T-helper 17 cell (primary cell): ENCODE measurements at places on chromosomes 5 and 9.

DNA sequence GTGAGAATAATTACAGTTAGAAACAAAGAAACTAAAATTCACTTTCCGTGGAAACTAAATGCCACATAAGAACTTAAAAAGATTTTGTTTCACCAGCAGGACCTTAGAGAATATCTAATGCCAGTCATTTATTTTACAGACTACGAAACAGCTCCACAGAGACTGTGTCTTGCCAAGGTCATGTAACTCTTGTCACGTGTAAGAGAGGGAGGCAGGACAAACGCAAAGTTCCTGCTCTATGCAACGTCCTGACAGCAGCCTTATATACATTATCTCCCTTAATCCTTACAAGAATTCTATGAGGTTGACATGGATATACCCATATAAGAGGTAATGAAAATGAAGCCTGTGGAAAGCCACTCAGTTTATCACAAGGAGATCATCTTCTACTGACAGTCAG is 39.4 kb downstream of the CTNNAL1 start:
- no peak for DNase-seq

DNA sequence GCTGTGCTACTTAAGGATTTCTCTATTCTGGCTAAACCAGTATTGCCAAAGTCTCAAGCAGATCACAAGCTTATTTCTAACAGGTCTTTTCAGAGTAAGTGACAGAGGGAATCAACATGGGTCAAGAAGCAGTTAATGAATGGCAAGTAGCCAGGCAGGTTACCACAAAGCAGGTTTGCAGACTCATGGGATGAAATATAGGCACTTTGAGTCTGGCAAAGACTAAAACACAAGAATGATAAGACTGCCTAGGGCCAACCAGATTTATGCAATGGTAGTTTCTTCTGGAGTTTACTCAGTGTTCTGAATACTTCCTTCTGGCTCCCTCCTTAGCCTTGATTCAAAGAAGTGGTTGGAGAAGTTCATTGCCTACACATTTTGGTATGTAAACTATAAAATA is 3.6 kb downstream of the HMGCS1 start:
- no peak for DNase-seq

GRCh38 chr5:153981905-153982605 is 56.7 kb downstream of the FAM114A2 start:
- DNase-seq: no peak

DNA sequence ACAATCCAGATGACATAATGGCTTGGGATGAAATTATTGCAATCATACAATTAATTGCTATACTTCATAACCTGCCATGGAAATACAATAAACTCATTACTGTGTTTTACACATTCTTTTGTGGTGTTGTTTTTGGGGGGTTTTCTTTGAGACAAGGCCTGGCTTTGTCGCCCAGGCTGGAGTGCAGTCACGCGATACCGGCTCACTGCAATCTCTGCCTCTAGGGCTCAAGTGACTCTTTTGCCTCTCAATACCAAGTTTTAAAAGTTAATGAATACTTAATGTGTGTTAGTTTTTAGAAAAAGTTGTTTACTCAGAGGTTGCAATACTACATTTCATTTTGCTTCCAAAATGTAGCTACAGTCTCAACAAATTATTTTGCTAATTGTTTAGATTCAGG is 598.4 kb downstream of the CHSY3 start:
- no peak for DNase-seq

- DNase-seq: no peak
Observed at GRCh38 chr9:133632806-133633680, 3.1 kb upstream of the DBH start.

GRCh38 chr9:126957687-126958053 is 43.1 kb downstream of the RALGPS1 start:
- DNase-seq: no peak

GRCh38 chr5:4188704-4189103 is 593.1 kb downstream of the IRX1 start:
- no peak for DNase-seq

GRCh38 chr5:135942202-135942771 is 12.5 kb downstream of the LECT2 start:
- DNase-seq: no peak

GRCh38 chr5:169302491-169303118 is 1.7 kb upstream of the SLIT3 start:
- DNase-seq: peak; percentile 17

DNA sequence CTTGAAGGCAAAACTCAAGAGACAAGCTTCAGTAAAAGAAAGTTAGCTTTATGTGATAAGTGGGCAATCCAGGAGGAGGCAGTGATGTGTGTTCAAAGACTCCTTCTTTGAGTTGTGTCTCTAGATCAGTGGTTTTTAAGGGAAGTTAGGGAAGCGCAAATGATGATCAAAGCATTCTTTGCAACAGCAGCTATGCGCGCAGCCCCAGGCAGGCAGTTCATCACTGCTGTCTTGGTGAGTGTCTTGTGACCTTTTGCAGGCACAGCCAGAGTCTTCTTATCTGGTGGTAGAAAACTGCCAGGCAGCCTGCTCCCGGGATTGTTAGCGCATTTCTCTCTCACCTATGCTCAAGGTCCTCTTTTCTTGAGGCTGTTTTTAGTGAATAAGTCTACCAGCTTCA is 40.3 kb upstream of the CLK4 start:
- DNase-seq: no peak

- no peak for DNase-seq
Observed at GRCh38 chr9:123302348-123303214, 34.2 kb upstream of the STRBP start.
